ENCODE measurements at places on chromosomes 12 and 14. TPM values are rescaled to one million over a fixed set of nuclear protein-coding genes. Genes with fewer than 3 reads are reported as not detected.

Gene CLEC1B
- not detected for total RNA-seq

Gene CIDEB
- total RNA-seq, result not detected

Gene LRTM2
- total RNA-seq, result not detected

Gene MYH6
- not detected for total RNA-seq

Gene KRT3
- 0.24 TPM for total RNA-seq

Gene PIK3C2G
- total RNA-seq, result 1.4 TPM

Data from PC-9 (cell line).